ENCODE measurements at places on chromosomes 4 and X.
A peak's percentile ranks its signal among the peaks of the same experiment; 100 is the strongest.

DNA sequence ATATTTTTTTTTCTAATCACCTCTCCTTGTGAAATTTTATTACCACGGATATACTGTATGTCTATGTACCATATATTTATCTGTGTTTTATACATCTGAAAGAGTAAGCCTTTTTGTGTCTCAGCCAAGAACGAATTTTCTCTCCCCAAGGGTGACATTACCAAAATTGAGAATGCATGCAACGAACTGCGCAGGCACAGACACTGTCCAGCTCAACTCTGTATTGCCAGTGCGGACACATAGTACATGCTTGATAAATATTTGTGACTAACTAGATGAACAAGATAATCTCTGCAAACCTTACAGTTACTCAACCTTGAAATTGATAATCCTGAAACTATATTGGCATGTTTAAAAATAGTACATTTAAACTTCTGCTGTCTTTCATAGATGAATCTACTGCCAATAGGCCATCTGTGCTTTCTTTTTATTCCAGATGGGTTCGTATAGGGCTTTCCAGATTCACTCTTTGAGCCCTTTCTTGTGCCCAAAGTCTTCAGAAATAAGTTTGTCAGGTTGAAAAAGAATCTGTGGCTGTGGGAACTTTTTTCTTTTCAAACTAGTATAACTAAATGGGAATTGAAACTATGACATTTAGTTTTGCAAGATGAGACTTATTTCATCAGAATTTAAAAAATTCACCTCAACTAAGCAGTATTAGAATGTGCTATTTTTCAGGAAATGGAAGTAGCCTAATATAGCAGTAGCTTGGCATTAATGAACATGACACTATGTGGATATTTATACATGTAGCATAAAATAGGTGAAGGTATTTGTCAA, 38.9 kb downstream of the DTHD1 start:
- DNase-seq, result no peak

GRCh38 chrX:55011294-55011693, 11.1 kb downstream of the APEX2 start:
- peak; percentile 14 for DNase-seq

GRCh38 chr4:10898072-10898471, 213.5 kb upstream of the CLNK start:
- DNase-seq, result no peak

- DNase-seq, result no peak
Observed at GRCh38 chr4:139084804-139085093, 69.2 kb downstream of the NOCT start.

DNA sequence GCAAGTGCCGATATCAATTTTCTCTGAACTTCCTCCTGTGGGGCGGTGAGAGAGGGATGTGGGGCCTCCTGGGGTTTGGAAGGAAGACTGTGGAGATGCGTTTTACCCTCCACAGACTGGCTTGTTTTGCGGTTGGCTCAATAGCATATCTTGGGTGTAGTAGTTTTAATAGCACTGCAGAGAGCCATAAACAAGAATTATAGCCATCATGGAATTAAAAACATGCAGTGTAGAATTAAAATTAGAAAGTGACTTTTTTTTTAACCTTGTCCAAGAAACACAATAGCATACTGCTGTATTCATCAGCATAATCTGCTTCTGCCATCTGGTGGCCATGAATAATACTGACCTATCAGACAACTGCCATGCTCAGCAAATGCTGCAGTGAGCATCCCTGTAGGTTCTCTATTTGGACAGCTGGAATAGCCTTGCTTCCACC, 47.3 kb upstream of the SCML1 start:
- peak; percentile 70 for DNase-seq

DNA sequence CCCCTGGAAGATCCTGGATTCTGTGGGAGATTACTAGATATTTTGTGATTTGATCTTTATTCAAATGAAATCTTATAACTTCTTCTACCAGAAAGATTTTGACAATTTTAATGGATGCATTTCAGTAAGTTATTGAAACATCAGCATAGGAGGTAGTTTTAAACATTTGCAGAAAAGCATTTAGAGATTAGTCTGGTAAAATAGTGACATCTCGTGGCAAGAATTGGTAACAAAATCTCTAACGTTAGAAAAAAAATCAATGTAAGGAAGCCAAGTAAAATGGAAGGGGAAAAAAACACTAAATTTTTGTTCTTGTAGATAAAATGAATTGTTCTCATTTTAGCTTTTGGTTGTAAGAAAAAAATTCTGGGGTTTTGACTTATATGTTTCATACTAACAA, 73.3 kb downstream of the TASL start:
- DNase-seq, result peak; percentile 35

GRCh38 chr4:149801416-149801815, 14.2 kb downstream of the IQCM start:
- DNase-seq, result no peak

All from AG08395 (cell line).